ENCODE measurements at places on chromosomes 5 and 9. TPM values are rescaled to one million over a fixed set of nuclear protein-coding genes. Genes with fewer than 3 reads are reported as not detected.

Gene CDH6
- total RNA-seq = not detected

Gene HSPA9
- 1,102 TPM for total RNA-seq

DNA sequence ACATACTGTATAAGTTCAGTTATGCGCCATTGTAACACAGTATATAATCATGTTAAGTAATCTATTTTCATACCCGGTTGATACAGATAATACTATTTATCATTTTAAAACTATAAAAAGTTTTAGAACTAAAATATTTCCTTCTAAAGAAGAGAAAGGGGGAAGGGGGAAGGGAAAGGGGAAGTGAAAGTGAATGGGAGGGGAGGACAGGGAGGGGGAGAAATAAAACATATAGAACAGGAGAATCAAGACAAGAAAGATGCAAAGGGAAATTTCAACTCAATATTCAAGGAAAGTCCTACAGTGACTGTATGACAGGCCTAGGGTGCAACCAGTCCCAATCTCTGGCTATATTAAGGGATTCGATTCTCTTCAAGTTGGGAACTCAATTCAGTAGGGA lies 1278.8 kb downstream of the MAT2B start:
- DNase-seq = no peak

DNA sequence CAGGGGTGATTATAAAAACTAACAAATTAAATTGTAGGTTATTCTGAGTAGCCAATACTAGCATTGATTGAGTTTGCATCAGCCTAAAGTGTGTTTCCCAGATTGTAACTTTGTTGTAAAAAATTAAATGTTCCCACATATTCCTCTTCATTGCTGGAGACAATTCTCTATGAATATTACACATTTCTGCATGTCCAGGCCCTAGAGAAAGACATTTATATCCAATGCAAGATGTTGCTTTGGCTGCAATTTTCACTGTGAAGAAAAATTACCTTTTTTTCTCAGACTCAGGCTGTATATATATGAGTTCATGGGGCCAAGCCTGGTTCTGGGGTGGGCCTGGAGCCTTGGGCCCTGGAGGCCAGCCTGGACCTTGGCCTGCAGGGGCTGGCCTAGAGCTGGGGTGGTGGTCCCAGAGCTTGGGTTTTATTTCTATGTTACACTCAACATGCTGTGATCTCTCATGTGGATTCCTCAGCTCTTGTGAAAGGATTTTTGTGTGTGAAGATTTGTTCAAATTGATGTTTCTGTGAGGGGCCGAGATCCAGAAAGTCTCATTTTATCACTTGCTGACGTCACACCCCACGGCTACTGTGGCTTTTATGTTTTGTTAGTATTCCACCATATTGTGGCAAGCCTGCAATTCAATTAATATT lies 232.5 kb downstream of the SPATA31A1 start:
- no peak for DNase-seq

DNA sequence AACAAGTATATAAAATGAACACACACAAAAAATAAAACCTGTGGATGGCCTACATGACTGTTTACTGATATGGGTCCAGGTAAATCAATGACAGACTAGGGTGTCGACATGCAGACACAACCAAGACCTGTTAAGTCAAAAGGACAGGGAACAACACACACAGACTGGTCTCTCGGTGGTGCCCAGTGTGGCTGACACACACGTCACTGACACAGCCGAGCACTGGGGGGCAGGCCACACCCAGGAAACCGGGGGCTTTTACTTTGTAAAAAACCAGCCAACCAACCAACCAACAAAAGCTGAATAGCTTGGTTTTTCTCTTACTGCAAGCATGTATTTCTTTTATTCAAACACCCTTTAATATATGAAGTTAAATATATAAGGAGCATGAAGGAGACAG lies 5.0 kb downstream of the FAM163B start:
- no peak for DNase-seq

Measured in MCF 10A (cell line).